LHCN-M2 (cell line): ENCODE measurements at places on chromosomes 2 and 18. TPM values are rescaled to one million over a fixed set of nuclear protein-coding genes. Genes with fewer than 3 reads are reported as not detected.

The AGXT gene
- total RNA-seq = not detected in 2 replicates

The FTCDNL1 gene
- 0.75 and 0.77 TPM in 2 replicates for total RNA-seq

The GLI2 gene
- 0.23 and 0.64 TPM in 2 replicates for total RNA-seq

The DYNAP gene
- not detected in 2 replicates for total RNA-seq

The NT5DC4 gene
- not detected in 2 replicates for total RNA-seq

The RTP5 gene
- total RNA-seq = not detected in 2 replicates

The CRYBA2 gene
- total RNA-seq = not detected in 2 replicates

The NGEF gene
- total RNA-seq = 0.26 and 0.34 TPM in 2 replicates

The CDK15 gene
- total RNA-seq = 45.2 and 47.9 TPM in 2 replicates

The GAD1 gene
- total RNA-seq = 0.19 and 0.29 TPM in 2 replicates

The HMSD gene
- total RNA-seq = not detected in 2 replicates

The ALLC gene
- not detected in 2 replicates for total RNA-seq

The COMMD1 gene
- total RNA-seq = 40.8 and 49.9 TPM in 2 replicates

The TMEM163 gene
- total RNA-seq = 0.06 TPM in 2 replicates
